ENCODE measurements at places on chromosomes 1 and 21. TPM values are rescaled to one million over a fixed set of nuclear protein-coding genes. Genes with fewer than 3 reads are reported as not detected.

DNA sequence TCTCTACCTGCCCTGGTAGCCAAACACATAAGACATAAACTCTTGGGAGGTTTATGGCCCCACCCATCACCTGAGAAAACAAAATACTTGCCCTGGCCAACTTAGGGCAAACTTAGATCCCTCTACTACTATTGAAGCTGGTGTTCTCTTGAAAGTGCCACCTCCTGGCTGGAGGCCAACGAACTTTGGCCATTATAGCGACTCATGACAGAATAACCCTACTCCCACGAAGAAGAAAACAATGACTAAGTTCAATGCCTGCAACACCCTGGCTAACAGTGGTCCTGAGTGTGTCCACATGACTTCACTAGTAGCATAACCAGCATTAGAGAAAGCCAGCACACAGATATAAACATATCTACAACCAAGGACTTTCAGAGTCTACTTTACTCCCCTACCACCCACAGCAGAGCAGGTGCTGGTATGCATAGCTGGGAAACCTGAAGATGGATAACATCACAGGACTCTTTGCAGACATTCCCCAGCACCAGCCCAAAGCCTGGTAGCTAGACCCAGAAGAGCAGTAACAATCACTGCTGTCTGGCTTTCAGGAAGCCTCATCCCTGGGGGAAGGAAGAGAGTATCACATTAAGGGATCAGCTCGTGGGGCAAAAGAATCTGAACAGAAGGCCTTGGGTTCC, 81.0 kb downstream of the SLC30A10 start:
- DNase-seq: no peak

Gene FCGR1A
- 1.6 TPM for polyA plus RNA-seq

Gene PAPPA2
- polyA plus RNA-seq: 23.5 TPM

Gene AK4
- polyA plus RNA-seq: 106 TPM

Measured in liver (tissue), 10 donors.